ENCODE measurements at places on chromosomes 5 and 9. TPM values are rescaled to one million over a fixed set of nuclear protein-coding genes. Genes with fewer than 3 reads are reported as not detected.

DNA sequence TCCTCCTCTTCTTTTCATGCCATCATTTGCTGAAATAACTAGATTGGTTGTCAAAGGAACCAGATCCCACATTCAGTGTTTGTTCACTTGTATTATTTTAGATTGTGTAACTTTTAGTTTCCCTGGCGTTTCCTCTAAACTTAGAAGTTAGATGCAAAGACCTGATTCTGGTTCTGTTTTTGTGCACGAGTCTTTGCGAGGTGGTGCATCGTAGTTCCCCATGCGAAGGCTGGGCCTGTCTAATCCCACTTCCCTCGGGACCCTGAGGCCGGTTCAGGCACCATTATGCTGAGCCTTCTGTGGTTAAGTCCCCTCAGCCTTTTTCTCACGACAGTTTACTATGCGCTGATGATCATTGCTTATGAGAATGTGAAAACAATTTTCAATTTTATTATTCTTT is 219.1 kb upstream of the OTULINL start:
- no peak for DNase-seq

DNA sequence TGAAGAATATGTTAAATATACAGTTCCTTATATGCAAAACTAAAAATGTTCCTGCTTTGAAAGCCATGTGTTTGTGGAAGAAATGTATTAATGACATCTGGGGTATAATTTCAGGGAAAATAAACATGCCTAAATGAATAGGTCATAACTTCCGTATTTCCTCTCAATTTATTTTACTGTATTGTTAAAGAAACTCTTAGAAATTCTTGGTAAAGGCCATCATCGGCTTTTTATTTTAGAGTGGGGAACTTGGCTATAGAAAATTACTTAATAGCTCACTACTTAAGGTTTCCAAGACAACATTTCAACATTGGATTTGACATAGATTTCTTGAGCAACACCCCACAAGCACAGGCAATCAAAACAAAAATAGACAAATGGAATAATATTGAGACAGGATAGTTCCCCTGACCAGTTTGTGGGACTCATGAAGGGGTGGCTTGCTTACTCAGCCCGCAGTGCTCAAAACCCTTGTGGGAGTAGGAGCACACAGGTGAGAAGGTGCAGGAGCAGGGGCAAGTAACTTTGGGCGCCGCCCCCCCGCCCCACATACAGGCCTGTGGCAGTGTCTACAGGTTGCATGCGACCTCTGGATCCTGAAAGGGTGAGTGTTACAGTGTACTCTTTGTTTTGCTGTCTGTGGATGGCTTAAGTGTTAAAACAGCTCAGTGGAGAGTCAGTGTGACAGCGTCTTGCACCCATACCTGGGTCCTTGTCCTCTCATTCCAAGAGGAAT is 891.4 kb upstream of the C9orf72 start:
- no peak for DNase-seq

GRCh38 chr5:90347462-90347861 is 62.1 kb downstream of the CETN3 start:
- no peak for DNase-seq

DNA sequence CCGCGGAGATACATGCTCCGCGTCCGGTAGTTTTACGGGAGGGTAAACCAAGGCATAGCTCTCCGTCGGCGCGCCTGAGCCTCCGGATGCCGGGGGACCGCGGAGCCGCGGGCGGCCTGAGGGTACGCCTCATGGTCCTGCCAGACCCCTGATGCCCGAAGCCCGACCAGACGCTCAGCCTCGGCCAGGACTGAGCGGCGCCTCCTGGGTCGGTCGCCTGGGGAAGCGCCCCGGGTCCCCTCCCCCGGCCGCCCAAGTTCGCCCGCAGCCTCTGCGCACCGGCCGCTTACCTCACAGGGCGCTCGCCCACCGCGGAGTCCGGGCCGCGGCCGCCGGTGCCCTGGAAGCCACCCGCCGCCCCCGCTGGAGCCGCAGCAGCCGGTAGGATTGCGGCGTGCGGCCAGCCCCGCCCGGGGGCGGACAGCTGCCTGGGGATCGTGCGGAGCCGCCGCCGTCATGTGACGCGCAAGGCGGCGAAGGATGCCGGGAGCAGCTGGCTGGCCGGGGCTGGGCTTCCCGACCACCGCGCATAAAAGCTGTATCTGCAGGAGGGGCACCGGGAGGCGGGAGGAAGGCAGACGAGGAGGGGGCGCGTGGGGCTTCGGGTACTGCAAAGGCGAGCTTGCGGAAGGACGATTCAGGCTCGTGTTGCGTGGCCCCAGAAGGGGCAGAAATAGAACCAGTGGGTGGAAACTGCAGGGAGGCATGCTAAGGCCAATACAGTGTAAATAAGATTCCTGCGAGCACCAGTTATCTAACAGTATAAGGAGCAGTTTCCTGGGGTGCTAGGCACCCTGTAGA is at the start of gene FBXO10:
Gene FBXO10, minus strand, starts transcription at position 460 of the 801 bp plus-strand sequence. CDS start 34,612 bp downstream, outside the sequence.
- peak; percentile 90 for DNase-seq

GRCh38 chr5:82828211-82828610 is 249.0 kb downstream of the TMEM167A start:
- no peak for DNase-seq

- no peak for DNase-seq
Observed at GRCh38 chr5:74326571-74327338, 313.8 kb downstream of the ENC1 start.

BARX1 gene
- total RNA-seq = not detected

SOX30 gene
- 0.25 TPM for total RNA-seq

CDH10 gene
- 0.47 TPM for total RNA-seq

TLR4 gene
- 18.1 TPM for total RNA-seq
